CD4-positive, alpha-beta T cell treated with Interferon gamma for 1 hour (primary cell): ENCODE measurements at places on chromosomes 11 and 22.

- no peak for DNase-seq
Observed at GRCh38 chr11:41497974-41498373, 38.5 kb upstream of the LRRC4C start.

GRCh38 chr11:132818951-132819350, 713.4 kb downstream of the OPCML start:
- no peak for DNase-seq

DNA sequence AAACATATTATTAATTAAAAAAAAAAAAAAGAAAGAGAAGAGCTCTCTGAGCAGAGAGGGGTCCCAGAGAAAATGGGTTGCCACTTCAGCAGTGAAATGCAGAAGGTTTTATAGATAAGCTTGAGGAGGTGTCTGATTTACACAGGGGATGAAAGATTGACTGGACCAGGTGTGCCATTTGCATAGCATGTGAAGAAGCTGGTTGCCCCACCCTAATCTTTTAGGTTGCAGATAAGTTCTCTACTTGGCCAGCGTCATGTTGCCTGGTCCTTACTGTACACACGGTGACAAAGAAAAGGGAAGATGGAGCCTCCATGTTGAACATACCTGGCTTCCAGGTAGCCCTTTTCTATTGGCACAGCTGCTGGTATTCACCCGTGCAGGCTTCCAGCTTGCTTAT, 41.4 kb downstream of the MS4A2 start:
- no peak for DNase-seq

DNA sequence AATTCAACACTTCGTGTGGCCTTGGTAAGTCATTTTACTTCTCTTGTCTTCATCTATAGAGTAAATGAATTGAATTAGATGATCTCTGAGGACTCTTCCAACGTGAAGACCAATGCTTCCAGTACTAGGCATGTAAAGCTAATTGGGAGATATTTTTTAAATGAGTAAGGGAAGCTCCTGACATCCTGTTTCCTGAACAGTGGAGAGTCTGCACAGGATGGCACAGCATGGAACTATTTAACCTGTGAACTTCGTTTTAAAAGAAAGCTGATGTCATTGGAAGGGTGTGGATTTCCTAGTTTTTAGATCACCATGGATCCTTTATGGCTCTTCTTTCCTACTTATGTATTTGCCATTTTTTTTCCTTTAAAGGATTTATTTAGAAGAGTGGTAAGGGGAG, 48.4 kb upstream of the HSD17B12 start:
- DNase-seq: no peak

DNA sequence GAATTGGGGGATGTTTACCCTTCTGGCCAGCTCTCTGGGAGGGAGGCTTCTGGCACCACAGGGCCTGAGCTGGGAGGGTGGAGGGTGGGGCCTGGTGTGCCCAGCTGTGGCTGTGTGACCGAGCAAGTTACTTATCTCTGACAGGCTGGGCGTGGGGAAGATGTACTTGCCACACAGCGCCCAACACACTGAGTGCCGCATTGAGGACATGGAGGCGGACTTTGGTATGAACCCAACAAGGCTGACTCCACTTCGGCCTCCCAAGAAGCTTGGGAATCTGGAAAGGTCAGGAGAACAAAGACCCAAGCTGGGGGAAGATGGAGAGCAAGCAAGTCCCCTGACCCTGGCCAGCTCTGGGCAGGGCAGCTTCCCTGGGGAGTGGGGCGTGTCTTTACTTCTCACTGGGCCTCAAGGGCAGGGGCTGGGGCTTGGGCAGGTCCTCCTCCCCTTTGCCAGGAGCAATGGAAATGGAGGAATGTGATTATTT, 2.4 kb upstream of the MGAT3 start:
- DNase-seq: no peak

GRCh38 chr22:25210793-25211192, 8.6 kb upstream of the CRYBB2 start:
- DNase-seq: no peak

DNA sequence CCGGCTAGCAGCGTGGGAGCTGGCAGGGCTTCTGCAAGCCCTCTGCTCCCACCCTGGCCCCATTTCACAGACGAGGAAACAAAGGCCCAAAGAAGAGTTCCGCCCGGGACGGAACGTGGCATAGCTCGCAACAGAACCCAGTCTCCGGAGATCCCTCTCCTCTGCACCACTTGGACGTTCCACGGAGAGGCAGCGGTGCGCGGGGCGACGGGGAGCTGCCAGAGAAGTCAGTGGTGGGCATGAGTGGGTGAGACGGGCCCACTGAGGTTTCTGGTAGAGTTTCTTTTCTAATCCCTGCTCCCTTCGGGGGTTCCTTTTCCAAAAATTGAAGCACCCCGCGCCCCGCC, 554 bp upstream of the NECTIN1 start:
- no peak for DNase-seq

GRCh38 chr11:89667001-89667400, 43.1 kb upstream of the TRIM77 start:
- no peak for DNase-seq

DNA sequence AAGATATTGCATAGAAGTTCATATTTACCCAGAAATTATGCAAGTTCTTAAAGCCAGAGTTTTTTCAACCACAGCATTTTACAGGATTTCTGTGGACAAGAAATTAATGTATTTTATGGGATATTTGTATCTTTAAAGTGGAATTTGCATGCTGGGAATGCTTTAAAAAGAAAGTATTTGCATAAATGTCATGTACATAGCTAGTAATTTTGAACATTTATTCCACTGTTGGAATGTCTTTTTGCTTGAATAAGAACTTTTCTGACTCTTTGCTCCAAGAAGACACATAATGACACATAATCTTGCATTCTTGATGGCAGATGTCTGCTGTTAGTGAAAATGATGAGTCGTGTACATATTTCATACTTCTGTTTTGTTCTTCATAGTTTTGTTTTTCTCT, 66.6 kb downstream of the ATXN10 start:
- no peak for DNase-seq

DNA sequence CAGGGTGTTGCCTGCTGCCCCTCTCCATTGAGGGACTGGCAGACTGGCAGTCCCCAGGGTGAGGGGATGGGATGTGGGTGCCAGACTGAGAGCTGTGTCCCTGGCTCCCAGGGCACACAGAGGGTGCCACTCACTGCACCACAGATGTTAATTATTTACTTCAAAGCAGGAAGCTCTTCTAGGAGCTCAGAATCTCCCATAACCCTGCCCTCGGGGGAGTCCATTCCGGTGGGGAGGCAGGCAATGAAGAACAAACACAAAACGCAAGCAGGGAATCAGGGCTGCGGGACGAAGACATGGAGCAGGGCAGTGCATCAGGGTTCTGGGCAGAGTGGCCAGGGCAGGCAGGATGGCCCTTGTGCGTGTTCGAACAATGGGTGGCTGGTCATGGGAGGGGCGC, 24.4 kb upstream of the FLRT1 start:
- DNase-seq: no peak

DNA sequence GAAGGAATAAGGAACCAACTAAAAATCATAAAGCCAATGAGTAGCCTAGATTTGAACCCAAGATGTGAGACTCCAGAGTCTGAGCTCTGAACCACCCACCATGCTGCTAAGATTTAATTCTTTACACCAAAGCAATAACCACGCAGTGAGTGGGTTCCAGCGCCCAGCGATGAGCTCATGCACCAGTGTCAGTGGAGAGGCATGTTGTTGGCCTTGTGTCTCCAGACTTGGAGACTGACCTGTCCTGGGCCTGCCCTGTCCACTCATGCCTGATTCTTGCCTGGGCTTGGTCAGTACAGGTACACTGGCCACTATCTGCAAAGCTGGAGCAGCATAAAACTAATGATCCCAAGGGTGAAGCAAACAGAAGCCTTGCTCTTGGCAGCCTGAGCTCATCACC, 53.9 kb upstream of the TIMP3 start:
- no peak for DNase-seq

GRCh38 chr11:109784536-109784935, 308.7 kb upstream of the ZC3H12C start:
- no peak for DNase-seq

- no peak for DNase-seq
Observed at GRCh38 chr22:35649026-35649553, 844 bp downstream of the APOL6 start.

- DNase-seq: no peak
Observed at GRCh38 chr22:38955926-38956325, 1.5 kb upstream of the APOBEC3A start.

DNA sequence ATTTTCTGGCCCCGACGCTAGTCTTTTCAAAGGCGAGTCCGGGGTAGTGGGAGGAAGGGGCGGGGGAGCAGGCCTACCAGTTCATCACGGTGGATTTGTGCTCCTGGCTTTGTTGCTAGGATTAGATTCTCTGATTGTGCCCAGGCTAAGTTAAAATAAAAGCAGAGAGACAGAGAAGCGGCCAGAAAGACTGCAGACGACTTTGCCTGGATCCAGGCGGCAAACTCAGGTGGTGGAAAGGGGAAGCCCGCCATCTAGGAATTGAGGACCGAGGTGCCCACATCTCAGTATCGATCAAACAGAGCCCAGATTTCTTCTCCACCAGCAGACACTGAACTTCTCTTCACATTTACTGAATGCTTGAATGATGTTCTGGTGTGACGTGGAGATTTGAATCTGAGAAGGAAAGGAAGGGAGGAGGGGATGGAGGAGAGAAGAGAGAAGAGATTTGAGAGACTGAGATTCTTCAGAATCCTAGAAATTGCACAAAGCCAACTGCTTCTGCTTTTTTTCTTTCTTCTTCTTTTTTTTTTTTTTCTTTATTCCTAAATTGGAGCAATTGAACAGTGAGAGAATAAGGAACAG, 2.7 kb downstream of the FAT3 start:
- DNase-seq: no peak

- no peak for DNase-seq
Observed at GRCh38 chr11:80816454-80816847, 1375.6 kb upstream of the TENM4 start.

DNA sequence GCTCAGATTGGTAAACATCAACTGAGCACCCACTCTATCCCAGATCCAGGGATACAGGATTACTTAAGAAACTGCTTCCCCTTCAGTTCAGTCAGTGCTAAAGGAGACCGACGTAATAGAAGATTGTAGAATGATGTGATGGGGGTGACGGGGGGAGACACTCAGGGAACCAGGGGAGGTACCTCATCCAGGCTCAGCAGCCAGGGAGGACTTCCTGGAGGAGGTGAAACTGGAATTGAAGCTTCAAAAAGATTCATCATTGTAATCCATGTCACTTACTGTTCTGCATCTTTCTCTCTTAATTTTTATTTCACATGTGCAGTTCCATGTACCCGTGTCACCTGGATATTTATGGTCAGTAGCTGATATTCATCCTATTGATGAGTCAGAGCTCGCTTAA, 19.1 kb upstream of the TEF start:
- DNase-seq: no peak

DNA sequence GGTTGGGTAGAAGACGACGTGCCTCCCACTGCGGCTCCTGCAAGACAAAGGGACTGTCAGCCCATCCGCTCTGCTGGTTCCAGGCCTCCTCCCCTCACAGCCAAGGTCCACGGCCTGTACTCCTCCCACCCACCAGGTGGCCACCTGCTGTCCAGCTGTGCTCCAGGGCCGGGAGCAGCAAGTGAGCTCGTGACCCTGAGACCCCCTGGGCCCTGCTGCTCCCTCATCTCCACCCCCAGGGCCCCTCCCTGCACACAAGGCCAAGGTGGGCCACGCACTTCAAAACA, 27.4 kb downstream of the TSPAN4 start:
- DNase-seq: no peak

- DNase-seq: no peak
Observed at GRCh38 chr11:76719686-76720085, 49.1 kb upstream of the LRRC32 start.

DNA sequence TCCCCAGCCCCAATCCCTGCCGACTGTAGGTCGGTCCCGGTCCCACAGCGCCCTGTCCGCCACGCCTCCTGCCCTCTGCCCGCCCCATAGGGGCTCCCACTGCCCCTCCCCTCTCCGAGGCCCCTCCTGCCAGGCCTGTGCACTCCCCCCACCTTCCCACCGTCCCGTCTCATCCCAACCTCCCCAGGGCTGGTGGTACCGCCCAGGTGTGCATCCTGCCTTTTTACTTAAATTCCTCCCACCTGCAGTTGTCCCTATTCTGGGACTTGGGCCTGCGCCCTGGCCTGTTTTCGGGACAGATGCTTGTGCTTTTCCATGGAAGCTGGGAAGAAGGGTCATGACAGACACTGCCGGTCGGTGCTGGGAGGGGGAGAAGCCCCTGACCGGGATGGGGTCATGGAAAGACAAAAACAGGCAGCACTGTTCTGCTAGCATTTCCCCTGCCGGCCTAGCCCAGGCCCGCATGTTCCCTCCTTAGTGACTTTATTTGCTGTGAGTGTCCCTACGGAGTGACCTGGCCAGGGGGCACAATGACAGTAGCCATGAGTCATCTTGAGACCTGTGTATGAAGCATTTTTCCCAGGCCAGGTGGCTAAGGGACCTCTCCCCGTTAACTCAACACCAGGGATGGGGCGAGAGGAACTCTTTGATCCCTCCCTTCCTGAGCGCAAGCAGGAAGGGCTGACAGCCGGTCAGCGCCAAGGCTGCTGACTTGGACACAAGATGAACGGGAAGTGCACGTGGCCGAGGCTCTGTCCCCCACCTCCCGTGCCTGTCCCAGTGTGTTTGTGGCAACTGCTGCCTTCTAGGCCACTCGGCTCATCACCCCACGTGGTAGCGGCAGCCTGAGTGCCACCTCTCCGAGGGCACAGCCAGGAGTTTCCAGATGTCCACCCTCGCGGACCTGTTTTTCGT, 7.1 kb downstream of the TBX1 start:
- DNase-seq: no peak

DNA sequence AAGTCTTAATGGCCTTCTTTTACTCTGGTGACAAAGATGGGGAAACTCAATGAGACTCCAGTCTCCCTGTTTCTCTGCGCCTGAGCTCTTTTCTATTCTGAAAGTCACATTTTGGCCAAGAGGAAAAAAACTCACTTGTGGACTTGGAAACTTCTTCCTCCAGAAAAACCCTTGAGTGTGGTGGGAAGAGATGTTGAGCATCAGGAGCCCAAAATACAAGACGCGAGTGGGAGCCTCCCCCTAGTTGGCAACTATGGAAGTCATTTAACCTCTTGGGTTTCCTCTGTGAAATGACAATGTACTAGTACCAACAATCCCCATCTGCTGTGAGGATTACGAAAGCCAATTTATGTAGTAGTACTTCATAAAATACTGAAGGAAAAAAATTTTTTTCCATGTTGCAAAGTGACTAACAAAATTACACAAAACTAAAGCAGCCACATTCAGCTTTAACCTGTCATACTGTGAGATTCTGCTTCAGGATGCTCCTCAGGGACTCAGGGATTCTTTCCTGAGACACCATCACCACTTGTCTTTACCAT, 524 bp upstream of the SLC25A17 start:
- no peak for DNase-seq

GRCh38 chr11:119571311-119571710, 148.3 kb upstream of the THY1 start:
- DNase-seq: no peak
